Fibroblast of skin of scalp (primary cell): ENCODE measurements at places on chromosomes 4 and X.

DNA sequence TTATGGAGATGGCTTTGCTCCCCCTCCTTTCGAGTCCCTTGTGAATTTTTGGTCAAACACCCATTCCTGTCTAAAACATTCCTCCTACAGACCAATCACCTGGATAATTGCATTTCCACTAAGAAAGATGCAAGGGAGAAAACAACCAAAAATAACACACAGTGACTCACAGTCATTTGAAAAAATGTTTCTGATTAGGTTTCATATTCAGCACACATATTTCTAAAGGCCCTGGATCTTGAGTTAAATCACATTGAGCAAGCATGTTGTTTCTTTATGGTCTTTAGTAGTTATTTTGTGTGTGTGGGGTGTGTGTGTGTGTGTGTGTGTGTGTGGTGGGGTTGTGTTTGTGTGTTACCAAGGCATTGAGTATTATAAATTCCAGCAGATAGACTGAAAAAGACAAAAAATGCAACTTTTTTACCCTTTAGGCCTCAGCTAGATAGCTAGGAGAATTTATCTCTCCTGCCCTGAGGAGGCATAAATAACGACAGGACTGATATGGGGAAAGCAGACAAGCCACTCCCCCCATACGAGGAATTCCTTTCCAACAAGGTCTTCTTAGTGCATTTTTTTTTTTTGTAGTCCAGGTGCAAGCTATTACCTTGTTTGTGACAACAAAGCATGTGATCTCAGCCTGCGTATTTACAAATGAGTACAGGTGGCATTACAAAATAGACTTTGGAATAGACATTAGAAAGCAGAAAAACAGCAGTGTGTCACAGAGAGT, 265.4 kb upstream of the ADGRL3 start:
- DNase-seq, result peak; percentile 4

- no peak for DNase-seq
These were observed 86.0 kb downstream of the LRP2BP start for GRCh38 chr4:185309770-185310169.

GRCh38 chrX:133922390-133922771, 63.0 kb downstream of the GPC3 start:
- DNase-seq, result no peak

DNA sequence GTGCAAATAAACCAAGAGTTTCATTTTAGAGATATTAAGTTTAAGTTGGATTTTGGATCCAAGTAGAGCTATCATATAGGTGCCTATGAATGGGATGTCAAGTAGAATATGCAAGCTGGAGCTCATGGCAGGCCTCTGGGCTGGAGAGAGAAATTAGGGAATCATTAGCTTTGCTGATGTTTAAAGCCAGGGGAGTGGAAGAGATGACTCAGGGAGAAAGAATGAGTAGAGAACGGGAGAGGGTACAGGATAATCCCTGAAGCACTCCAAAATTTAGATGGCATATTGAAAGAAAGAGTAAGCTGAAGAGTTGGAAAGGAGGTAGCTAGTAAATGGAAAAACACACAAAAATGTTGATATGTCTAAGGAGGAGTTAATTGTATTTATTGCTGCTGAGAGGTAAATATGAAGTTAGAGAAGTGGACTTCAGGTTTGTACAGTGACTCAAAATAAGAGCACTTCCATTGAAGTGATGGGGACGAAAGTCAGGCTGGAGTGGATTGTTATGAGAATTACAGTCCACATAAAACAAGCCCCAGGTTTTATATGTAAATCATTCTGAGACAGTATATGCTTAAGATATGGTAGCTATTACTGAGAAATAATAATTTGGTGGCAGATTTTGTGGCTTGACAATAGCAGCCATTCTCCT, 72.5 kb upstream of the GRXCR1 start:
- DNase-seq, result no peak

GRCh38 chrX:2958199-2958598, 29.1 kb upstream of the ARSD start:
- no peak for DNase-seq

DNA sequence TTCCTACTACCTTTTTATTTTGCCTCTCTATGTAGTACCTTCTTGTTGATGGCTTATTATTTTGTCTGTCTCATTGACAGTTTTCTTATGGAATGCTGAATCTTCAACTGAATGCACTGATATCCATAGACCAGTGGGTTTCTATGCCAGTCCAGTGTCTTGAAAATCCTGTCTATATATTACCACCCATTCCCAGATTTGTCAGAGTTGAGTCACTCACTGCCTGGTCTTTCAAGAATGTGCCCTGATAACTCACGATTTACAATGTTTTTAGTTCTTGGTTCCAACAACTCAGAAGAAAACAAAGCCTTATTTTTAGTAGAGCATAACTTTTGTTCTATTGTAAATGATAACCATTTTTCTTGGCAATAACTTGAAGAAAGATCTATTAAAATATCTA, 606.0 kb upstream of the PITX2 start:
- peak; percentile 68 for DNase-seq

DNA sequence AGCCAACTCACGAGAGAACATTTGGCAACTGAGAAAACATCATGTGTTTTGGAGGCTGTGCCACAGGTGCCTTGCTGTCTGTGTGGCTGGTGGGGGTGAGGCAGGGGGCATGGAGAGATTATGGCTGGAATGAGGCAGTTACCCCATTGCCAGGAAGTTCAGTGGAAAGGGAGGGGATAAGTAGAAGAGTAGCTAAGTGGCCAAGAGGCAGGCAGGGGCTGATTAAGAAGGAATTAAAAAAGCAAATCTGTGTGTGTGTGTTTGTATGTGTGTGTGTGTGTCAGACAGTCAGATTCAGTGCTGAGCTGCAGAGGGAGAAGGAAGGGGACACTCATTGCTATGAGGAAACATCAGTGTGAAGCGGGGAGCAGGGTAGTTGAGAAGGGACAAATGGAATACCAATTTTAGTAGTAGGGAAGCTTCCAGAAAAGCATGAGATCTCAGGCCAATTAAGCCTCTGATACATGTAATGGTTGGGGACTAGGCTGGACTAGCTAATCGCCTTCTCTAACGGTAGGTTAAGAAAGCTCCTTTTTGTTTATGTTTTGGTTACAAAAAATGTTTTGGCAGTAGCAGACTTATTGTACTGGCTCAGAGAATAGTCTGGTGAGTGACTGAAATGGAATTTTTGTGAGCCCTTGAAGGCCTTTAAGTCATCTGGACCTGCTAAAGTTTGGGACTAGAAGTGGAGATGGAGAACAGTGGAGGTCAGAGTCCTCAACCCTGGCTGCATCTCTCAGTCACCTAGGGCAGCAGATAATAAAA, 18.5 kb downstream of the TMEM164 start:
- peak; percentile 33 for DNase-seq

- no peak for DNase-seq
These were observed 15.1 kb downstream of the MCUB start for GRCh38 chr4:109574931-109575804.

DNA sequence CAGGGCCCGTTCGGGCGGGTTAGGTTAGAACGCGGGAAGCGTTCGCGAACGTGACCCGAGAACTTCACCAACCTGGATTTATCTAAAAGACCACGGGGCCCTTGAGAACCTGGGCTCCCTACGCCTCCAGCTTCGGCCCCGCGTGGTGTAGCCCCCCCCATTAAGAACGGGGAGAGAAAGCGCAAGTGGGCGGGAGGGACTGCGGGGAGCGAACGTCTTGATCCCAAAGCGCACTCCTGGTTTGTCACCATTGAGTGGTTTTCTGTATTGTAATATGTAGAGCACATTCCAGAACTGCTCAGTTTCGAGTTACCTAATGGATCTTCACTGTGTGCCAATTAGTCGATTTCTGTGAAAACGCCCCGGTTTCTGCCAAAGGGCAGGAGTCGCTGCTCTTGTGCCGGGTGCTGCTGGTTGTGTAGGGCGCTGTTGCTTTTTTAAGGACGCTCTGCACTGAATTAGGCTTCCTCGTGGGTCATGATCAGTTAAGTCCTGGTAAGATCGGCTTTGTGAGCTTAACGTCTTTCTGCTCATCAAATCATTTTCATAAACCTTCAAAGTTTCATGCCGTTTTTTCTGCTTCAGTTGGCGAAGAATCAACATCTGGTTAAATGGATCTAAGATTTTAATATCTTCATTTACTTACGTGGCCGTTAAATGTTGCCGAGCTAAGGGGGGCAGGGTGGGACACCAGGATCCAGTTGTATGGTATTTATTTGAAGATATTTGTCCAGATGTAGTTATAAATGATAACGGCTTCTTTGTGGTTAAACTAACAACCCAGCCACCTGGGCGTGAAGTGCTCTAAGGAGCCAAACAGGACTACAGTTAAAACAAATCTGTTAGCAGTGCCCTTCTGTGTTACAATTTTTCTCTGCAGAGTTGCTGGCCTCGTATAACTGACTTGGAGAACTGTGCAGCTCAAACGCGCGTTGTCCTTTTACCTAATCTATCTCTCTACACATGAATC, 809 bp downstream of the MND1 start:
- peak; percentile 57 for DNase-seq

- DNase-seq, result peak; percentile 66
These were observed 165.0 kb downstream of the AMELX start for GRCh38 chrX:11458170-11458569.

DNA sequence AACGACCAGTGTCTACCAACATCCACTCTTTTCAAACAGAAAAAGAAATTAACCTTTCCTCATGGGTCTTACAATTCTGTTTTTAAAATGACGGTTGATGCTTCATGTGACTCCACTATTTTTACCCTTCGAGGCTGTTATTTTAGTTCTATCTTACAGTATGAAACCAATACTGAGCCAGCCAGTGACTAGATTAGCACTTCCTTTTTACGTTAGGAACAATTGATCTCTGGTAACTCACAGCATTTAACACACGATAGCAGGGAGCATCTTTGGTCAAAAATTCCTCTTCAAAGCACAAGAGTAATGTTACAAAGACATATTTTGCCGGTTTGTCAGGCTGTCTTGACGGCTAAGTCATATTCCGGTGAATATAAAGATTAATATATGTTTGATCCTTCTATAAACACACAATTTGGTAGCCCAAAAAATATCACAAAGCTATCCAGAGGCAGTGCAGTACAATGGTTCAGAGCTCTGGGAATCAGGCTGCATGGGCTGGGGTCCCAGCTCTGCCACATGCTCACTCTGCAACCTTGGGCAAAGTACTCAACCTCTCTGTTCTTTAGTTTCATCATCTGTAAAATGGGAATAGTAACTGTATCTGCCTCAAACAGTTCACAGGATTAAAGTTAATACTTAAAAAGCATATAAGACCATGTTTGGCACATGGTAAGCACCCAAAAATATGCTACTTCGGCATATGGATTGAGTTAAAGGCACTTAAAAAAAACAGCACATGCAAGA, 62.9 kb upstream of the TXK start:
- DNase-seq, result no peak

DNA sequence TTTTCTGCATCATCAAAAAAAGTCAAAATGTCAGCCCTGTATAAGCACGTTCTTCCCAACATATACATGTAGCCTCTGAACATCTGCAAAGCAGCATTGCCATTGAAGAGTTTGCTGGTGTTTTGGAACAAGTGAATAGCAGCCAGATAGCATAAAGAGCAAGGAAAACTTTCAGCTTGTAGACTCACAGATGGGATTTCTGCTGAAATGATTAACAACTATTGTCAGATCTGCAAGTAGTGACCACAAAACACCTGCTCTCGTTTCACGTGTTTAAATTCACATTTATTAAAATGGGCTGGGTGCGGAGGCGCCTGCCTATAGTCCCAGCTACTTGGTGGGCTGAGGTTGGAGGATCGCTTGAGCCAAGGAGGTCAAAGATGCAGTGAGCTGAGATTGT, 123.7 kb downstream of the SPRY1 start:
- DNase-seq, result no peak

DNA sequence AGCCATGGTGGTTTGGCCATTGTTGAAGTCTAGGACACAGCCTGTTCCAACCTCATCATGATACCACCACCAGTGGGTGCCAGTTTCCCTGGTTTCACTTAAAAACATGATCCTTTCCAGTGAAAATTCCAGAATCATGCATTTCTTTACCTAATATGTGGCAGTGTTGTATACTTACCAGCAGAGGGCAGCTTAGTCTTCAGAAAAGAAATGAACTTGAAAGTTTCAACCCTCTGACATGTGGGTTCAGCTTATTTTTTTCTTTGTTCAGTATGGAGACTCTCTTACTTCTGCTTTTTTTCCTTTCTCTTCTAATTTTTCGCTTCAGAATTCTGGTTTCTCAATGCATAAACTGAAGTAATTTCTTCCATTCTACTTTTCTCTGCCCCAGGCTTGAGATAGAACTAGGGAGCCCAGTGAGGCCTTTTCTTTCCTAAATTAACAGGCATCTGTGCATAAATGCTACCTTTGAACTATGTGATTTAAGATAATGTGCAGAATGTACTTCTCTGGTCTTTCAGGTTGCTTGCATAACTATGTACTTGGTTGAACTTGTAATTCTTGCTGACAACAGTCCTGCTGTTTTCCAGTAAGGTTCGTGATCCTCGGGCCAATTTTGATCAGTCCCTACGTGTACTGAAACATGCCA, 10.7 kb downstream of the LIAS start:
- DNase-seq, result peak; percentile 89

- no peak for DNase-seq
These were observed 240.2 kb upstream of the GRIA3 start for GRCh38 chrX:122943918-122944317.

- no peak for DNase-seq
These were observed 618.8 kb downstream of the GLUD2 start for GRCh38 chrX:121666171-121666570.

GRCh38 chr4:86778175-86778574, 71.0 kb downstream of the SLC10A6 start:
- DNase-seq, result no peak

GRCh38 chr4:119068529-119068962, 67.1 kb upstream of the MYOZ2 start:
- no peak for DNase-seq

DNA sequence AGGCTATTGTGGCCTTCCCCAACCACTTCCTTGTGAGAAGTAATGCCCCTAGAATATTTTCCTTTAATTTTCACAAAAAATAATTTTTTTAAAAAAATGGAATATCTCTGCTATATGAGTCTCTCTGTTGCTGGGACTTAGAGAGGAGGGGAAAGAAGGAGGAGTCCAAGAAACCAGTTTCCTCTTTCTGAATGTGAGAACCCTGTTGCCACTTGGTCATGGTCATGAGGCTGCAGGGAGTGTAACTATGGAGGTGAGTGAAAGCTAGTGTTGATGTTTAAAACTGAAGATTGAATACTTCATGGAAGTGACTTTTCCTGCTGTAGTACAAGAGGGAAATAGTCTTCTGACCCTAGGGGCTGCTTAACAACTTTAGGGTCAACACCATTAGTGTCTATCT, 20.4 kb downstream of the KIAA1210 start:
- DNase-seq, result no peak

- DNase-seq, result no peak
These were observed 593.7 kb upstream of the HS3ST1 start for GRCh38 chr4:12022409-12022808.

DNA sequence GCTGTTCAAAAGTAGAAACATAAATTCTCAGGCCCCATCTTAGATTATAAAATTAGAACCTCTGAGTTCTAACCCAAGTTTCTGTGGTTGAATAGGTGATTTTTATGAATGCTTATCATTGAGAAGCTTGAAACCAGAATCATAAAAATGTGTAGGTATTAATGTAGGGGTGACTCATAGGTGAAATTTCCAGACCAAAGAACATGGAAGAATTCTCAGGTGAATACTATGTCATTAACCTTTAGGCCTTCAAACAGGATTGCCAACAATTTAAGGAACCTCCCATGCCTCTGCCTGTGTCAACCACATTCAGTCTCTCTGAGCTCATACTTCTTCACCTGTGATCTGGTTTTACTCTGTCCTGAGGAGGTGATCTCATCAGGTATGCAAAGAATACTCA, 177.8 kb downstream of the NPFFR2 start:
- DNase-seq, result no peak

- peak; percentile 19 for DNase-seq
These were observed 24.0 kb downstream of the RCHY1 start for GRCh38 chr4:75490155-75490554.
